Activated CD4-positive, alpha-beta T cell treated with anti-CD3 and anti-CD28 coated beads, Interleukin-2, amount 10 ng/mL, durations not matched to agents 24 days and 14 days (primary cell): ENCODE measurements at places on chromosomes 12 and 14.

DNA sequence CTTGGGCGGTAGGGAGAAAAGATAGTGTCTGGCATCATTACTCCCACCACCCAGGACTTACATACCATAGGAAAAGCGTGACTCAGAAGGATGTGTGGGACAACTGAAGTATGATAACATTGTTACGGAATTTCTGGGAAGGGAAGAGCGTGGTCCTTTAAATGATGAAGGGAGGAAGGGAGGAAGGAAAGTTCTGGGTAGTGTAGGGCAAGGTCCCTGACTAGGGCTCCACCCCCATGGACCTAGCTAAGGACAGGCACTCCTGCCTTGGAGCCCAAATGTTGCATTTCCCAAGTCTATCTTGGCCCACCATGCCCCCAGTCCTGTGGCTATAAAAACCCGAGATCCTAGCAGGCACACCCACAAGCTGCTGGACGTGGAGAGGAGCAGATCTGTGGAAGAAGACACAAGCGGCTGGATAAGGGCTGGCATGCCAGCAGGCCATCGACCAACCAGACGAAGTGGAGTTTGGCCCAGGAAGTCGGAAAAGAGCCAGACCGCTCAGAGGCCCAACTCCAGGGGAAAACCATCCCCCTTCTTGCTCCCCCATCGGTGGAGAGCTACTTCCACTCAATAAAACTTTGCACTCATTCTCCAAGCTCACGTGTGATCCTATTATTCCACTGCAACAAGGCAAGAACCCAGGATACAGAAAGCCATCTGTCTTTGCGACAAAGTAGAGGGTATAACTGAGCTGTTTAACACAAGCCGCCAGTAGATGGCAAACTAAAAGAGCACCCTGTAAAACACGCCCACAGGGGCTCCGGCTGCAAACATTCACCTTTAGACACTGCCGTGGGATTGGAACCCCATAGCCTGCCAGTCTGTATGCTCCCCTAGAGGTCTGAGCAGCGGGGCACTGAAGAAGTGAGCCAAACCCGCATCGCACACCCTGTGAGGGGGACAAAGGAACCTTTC, 23.0 kb upstream of the RAB21 start:
- H3K36me3 ChIP-seq = no peaks in the 10 kb centered on the region
- no peak overlapping the region for H3K4me3 ChIP-seq
- DNase-seq = no peak

DNA sequence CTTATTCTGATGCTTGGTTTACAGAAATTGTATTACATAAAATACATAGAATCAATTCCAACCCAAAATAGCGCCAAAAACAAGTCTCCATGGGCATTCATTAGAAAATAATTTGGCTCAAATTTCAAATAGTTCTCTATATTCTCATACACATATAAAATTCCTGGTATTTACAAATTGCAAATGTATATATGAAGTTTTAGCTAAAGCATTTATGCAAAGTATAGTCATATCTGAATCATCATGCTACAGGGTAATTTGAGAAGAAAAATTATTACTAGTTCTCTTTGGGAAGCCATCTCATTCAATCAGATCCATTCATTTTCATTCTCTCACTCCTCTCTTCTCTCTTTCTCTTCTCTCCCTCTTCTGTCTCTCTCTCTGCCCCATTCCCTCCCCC, 257.8 kb downstream of the DPF3 start:
- peaks cover 41% of the 10 kb centered on the region for H3K27me3 ChIP-seq
- peaks cover 3% of the 10 kb centered on the region for H3K4me1 ChIP-seq
- peaks cover 6% of the 10 kb centered on the region for H3K36me3 ChIP-seq
- no peak for DNase-seq

GRCh38 chr14:95294320-95294719, 25.4 kb downstream of the CLMN start:
- no peaks in the 10 kb centered on the region for H3K36me3 ChIP-seq
- H3K27ac ChIP-seq = no peak overlapping the region
- no peak for DNase-seq
- H3K4me3 ChIP-seq = no peak overlapping the region
- peaks cover 3% of the 10 kb centered on the region for H3K27me3 ChIP-seq
- no peaks in the 10 kb centered on the region for H3K4me1 ChIP-seq

- H3K27ac ChIP-seq = no peak overlapping the region
- H3K4me1 ChIP-seq = peaks cover 24% of the 10 kb centered on the region
- DNase-seq = no peak
- H3K36me3 ChIP-seq = peaks cover 14% of the 10 kb centered on the region
Measured at GRCh38 chr12:12671850-12672660, 23.9 kb downstream of the GPR19 start.

DNA sequence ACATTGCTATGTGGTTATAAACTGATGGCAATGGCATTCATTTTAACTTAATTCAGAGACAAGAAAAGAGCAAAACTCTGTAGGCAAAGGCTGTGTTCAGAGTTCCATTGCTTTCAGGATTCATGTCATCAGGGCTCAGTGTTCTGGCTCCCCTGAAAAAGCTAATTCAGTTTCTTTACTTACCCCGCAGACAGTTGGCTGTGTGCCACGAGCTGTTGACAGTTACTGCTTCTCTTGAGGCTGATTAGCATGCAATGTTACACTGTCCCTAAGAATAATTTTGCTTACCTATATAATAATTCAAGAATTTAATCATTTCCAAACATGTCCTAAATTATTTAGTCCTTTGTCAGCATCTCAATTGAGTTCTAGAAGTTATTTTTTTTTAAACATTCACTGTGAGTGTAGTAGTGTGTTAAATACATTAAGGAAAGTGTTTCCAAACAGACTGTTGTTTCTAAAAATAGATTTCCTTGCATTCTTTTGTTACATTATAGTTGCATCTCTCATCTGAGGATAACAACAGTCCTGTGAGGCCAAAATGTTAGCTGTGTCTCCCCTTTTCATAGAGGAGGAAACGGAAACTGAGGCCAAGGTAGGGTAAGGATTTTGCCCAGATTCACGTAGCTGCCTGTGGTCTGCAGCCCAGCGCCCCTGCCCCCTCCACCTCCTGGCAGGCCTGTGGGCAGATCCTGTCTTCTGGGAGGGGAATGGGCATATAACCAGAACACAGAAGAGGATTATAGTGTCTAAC, 98.6 kb downstream of the PELI2 start:
- no peaks in the 10 kb centered on the region for H3K4me1 ChIP-seq
- H3K36me3 ChIP-seq = no peaks in the 10 kb centered on the region
- no peak overlapping the region for H3K27ac ChIP-seq
- no peak for DNase-seq

- H3K27me3 ChIP-seq = no peaks in the 10 kb centered on the region
- peaks cover 28% of the 10 kb centered on the region for H3K4me1 ChIP-seq
- DNase-seq = no peak
- H3K4me3 ChIP-seq = peak overlapping the region; percentile 29
- H3K27ac ChIP-seq = peak overlapping the region; percentile 35
Measured at GRCh38 chr12:47316609-47317049, 236.9 kb upstream of the AMIGO2 start.

DNA sequence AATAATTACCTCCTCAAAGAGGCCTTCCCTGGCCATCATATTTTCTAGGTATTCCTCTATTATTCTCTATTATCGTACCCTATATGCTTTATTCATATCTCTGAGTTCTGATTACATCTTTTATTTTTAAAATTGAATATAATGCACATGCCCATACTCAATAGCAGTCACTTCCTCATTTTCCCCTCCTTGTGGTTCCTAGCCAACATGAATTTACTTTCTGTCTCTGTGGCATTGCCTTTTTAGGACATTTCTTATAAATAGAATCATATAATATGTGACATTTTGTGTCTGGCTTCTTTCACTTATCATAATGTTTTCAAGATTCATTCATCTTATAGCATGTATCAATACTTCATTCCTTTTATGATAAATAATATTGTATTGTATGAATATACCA, 74.4 kb upstream of the TRHDE start:
- H3K27ac ChIP-seq = no peak overlapping the region
- H3K4me1 ChIP-seq = no peaks in the 10 kb centered on the region
- no peaks in the 10 kb centered on the region for H3K27me3 ChIP-seq
- no peak for DNase-seq
- H3K36me3 ChIP-seq = no peaks in the 10 kb centered on the region

- peaks cover 48% of the 10 kb centered on the region for H3K36me3 ChIP-seq
- peaks cover 14% of the 10 kb centered on the region for H3K4me1 ChIP-seq
- H3K27ac ChIP-seq = no peak overlapping the region
- H3K4me3 ChIP-seq = no peak overlapping the region
Measured at GRCh38 chr14:34810028-34810427, 65.1 kb downstream of the BAZ1A start.

GRCh38 chr14:34867199-34867598, 8.0 kb downstream of the BAZ1A start:
- H3K27me3 ChIP-seq = no peaks in the 10 kb centered on the region
- H3K27ac ChIP-seq = no peak overlapping the region
- peaks cover 29% of the 10 kb centered on the region for H3K4me1 ChIP-seq
- H3K4me3 ChIP-seq = no peak overlapping the region
- H3K36me3 ChIP-seq = peaks cover 33% of the 10 kb centered on the region

DNA sequence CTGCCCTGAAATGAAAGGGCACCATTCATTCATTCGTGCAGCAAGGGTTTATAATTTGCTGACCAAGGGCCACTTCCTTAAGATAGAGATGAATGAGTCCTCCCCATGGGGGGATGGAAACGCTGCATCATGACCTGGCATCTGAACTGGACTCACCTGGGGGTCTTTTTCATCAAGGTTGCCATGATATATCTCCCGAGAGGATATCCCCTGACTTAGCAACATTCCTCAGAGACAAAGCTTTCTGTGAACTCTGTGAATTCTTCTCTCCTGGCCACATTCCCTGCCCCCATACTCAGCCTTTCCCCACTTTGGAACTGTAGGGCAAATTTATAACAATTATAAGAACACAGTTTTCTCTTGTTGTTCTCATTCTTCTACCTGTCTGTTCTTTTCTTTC, 30.8 kb downstream of the SRRM4 start:
- no peak overlapping the region for H3K27ac ChIP-seq
- H3K36me3 ChIP-seq = no peaks in the 10 kb centered on the region
- no peaks in the 10 kb centered on the region for H3K4me1 ChIP-seq
- DNase-seq = no peak

DNA sequence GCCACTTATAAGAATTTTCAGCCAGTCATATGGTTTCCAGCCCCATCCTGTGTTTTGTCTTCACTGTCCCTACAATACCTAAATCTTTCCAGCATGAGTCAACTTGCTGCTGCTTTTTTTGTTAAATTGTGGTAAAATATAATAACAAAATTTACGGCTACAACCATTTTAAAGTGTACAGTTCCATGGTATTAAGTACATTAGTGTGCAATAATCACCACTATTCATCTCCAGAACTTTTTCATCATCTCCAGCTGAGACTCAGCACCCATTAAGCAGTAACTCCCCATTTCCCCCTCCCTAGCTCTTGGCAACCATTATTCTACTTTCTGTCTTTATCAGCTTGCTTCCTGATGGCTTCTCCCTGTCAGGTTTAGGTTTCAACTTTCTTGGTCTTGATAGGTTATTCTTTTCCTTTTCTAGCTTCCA, 39.1 kb downstream of the FRS2 start:
- H3K4me1 ChIP-seq = peaks cover 14% of the 10 kb centered on the region
- peaks cover 5% of the 10 kb centered on the region for H3K36me3 ChIP-seq
- no peak overlapping the region for H3K27ac ChIP-seq
- no peak overlapping the region for H3K4me3 ChIP-seq

DNA sequence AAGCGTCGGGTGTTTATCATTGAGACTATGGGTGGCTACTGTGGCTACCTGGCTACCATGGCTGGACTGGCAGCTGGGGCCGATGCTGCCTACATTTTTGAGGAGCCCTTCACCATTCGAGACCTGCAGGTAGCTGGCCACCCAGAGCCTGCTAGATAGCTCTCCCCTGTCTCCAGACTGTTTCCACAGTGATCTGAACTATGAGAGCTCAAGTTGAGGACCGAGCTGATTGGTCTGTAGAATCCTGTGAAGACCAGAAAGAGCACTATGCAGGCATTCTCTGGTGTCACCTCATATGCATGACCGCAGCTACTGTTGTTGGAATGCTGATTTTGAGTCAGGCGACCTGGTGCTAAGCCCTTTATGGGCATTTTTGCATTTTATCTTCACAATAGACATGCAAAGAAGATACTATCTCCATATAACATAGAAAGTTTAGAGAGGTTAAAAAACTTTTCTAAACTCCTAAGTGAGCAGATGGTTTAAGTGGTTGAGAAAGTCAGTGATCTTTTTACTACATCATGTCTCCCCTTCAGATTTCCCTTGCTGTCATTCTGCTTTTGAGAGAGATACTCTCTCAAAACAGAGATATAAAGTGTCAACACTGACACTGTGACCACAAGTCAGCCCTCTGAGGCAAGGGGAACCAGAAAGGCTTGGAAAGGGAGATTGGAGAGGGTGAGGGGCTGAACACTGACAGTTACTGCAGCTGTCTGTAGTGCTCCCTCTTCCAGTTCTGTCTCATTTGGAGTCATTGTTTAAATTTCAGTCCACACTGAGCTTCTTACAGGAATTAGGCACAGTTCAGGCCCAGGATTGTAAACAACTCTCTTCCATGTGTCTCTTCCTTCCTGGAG, 14.3 kb downstream of the ASB8 start:
- no peaks in the 10 kb centered on the region for H3K27me3 ChIP-seq
- no peak overlapping the region for H3K27ac ChIP-seq
- DNase-seq = no peak
- H3K4me3 ChIP-seq = no peak overlapping the region

DNA sequence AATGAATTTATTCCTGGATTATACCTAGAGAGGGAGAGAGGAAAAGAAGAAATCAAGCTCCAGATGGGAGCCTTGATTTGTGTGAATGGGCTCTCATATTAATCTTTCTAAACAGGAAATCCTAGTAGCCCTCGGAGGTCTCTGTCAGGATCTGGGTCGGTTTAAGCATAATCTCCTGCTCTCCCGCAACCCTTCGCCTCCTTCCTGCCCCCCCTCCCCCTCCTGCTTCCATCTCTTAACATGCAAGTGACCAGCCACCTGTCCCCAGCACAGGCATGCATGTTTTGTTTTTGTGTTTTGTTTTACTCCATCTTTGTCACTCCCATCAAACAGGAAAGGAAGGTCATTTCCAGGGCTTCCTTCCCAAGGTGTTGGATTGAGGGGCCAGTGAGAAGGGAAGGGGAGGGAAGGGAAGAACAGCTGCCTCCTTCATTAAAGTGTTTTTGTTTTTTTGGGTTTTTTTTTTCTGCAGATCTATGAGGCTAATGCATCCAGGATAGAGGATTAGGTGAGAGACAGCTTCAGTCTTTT, 4.8 kb upstream of the KCNA5 start:
- peaks cover 2% of the 10 kb centered on the region for H3K4me1 ChIP-seq
- no peak overlapping the region for H3K4me3 ChIP-seq
- no peak for DNase-seq
- no peak overlapping the region for H3K27ac ChIP-seq
- H3K36me3 ChIP-seq = no peaks in the 10 kb centered on the region
- peaks cover 45% of the 10 kb centered on the region for H3K27me3 ChIP-seq
